ENCODE measurements at places on chromosomes 11 and 22.

- DNase-seq, result no peak
Observed at GRCh38 chr22:49564054-49564453, 263.6 kb downstream of the BRD1 start.

- no peak for DNase-seq
Observed at GRCh38 chr11:45091563-45092403, 54.7 kb upstream of the PRDM11 start.

- no peak for DNase-seq
Observed at GRCh38 chr11:130606781-130607511, 158.5 kb downstream of the ADAMTS15 start.

DNA sequence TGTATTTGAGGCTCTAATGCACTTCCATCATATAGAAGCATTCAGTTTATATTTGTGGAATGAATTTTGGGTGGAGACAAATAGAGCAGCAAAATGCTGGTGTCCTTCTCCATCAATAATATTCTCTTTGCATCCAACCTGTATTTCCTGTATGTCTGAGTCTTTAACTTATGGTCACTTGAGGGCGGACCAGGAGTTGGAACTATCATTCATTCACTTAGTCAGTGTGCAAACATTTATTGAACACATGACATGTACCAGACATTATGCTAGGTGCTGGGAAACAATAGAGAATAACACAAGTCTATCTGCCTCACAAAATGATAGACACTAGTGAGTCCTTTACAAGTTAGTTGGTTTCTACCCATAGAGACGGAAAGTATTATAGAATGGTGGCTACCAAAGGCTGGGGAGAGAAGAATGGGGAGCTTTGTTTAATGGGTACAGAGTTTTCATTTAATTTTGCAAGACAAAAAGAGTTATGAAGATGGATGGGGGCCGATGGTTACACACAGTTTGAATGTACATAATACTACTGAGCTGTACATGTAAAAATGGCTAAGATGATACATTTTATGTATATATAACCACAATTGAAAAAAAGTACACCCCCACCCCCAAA is 4.6 kb upstream of the TMEM123 start:
- no peak for DNase-seq

- DNase-seq, result no peak
Observed at GRCh38 chr22:39917197-39917643, 16.3 kb downstream of the GRAP2 start.

DNA sequence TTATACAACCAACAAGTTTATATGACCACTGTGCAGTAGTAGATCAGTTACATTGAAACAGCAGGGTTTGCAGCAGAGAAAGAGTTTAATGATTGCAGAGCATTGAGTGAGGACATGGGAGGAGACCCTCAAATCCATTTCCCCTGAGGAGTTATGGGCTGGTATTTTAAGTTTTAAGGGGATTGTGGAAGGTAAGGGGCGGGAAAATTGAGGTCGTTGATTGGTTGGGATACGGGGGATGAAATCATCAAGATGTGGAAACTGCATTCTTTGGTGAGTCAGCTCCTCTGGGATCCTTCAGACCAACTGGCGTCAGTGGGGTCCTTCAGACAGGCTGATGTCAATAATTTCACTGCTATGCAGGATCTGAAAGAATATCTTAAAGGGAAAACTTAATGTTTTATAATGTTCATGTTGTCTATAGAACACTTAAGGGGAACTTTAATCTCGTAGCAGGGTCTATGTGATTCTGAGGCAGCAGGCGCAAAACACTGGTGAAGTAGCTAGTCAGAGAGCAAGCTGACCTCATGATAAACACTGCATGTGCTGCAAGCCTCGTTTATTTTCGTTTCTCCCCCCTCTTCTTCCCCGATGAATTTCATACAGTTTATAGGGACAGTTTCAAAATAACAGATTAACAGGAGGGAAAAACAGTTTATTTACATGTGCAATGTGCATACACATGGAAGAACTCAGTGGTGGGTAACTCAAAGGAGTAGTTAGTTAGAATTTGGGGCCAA is 17.4 kb upstream of the BACE1-AS start:
- no peak for DNase-seq

DNA sequence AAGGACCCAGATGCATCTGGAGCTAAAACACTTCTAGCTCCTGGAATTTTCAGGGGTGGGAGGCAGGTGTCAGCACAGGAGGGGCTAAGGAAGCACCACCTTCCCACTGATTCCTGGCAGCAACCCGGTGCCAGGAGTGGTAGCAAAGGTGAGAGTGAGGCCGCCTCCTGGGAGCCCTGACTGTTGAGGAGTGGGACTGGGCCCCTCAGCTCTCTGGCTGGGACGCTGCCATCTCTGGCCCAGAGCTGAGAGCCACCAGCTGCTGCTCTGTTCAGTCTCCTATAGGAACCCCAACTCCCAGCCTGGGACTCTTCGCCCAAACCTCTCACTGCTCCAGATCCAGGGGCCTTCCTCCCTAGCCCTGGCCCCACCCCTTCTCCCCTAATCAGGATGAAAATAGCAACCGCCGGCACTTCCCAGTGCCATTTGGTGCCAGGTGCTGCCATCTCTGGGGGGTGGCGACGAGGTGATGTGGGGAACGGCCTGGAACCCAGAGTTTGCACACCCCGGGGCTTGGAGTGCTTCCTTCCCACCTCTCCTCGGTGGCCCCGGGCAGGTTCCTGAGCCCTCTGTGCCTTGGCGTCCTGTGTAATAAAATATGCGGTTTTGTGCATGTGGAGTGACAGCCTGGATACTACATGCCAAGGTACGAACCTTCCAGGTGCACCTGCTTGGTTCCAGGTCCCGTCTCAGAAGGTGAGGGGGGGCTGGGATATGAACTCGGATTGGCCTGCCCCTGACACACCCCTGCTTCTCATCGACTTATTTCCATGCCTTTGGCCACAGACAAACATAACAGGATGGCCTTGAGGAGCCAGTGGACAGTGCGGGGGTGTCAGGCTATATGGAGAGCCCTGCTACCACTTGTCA is 35.7 kb upstream of the CELSR1 start:
- DNase-seq, result no peak

DNA sequence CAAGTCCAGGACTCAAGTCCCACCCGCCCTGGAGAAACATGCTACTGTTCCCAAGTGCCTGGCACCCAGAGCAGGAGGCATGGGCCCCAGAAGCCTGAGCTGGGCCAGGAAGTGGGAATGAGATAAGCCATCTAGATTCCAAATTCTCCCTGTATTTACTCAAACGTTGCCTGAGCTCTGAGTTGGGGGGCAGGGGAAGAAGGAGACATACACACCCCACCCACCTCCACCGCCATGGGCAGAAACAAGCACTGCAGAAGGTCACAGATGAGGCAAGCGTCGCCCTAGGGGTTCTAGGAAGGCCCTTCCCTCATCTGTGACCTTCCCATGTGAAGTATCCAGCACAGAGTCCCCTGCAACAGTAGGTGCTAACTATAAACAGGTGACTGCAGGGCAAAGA is 54.0 kb downstream of the PLEKHA7 start:
- DNase-seq, result no peak

DNA sequence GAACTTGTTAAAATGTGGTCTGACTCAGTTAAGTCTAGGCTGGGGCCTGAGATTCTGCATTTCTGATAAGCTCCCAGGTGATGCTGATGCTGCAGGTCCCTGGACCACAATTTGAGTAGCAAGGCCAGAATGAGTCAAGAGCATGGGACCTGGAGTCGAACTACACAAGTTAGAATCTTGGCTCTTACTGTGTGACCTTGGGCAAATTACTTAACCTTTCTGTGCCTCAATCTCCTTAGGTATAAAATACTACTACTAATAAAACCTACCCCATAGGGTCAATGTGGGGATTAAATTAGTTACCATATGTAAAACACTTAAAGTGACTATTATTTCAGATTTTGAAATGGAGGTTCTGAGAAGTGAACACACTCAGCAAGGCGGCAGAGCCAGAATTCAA is 34.3 kb downstream of the GDPD5 start:
- no peak for DNase-seq

DNA sequence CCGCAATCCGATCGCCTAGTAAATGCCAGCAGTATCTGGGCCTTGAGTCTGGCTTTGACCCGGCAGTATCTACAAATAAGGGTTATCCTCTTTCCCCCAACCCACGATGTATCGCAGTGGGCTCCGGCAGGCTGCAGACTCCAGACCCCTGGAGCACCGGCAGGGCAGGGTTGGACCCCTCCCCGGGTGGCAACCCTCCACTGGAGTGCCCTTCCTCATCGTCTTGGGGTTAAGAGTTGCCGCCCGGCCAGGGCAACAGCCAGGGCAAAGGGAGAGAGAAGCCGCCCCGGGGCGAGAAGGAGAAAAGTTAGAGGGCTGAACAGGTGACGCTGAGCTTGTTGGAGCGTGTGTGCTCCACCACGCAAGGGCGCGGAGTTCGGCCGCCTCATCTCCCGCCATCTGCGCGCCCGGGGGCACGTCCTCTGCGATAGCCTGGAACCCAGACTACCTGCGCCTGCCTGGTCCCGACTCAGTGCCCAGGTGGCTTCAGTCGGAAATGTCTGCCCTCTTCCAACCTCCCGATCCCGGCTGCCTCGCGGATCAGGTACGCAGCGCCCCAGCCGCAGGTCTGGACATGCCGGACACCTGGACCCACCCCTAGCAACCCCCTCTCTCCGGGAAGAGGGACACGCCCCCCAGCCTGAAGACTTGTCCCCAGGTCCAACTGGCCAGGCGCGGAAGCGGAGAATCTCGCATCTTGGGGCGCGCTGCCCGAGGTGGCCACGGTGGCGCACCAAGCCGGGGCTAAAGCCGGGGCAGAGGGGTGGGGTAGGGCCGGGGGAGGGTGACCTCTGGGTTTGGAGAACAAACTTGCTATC is 1.2 kb downstream of the DSCAML1 start:
- DNase-seq, result no peak

DNA sequence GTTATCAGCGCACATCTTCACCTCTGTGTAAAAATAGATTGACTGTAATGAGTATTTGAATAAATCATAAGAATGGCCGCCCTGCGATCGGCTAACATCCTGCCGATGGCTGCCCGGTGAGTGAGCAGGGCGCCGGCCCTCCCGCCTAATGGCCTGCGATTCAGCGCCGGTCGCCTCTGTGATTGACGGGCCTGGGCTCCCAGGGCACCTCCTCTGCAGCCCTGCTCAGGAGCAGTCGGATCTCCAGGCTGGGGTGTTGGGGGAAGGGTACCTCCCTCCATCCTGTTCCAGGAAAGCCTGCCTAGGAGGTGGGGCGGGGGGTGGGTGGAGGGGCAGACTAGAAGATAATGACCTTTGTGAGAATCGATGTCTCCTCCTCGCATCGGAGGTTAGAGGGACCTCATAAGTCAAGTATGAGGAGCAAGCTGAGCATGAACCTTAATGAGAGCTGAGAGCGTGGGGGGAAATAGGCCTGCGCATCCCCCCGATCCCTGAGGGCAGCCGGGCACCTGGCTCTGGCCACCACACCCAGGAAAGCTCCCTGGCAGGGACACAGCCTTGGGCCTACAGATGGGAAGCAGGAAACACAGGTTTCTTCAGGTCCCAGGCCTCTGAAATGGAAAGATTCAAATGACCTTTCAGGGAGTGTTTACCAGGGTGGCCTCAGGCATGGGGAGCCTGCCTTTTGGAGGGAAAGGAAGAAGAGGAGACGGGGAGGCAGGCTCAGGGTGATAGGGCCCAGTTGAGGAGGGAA is 71.7 kb downstream of the PKNOX2 start:
- DNase-seq, result no peak

DNA sequence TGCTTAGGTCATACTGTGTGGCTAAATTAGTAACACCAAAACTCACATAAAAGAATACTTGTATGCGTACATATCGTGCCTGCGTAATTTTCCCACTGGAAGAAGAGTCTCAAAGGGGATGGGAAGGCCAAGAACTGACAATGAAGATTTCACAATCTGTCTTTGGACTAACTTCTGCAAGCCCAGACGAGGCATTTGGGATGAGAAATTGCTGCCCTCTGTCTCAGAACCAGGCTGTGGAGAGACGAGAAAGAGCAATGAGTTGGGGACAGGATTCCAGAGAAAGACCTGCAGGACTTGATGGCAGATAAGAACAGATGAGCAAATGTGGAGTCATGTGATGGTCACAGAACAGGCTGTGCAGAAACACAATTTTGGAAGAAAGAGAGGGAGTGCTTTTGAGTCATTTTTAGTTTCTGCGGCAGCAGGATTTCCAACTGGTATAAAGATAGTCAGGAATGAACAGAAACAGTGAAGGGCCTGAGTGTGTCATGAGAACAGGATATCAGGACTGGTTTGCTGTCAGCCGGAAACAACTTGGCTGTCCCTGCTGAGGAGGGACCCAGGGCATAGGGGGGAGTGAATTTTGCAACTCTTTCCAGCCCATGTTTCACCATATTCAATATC is 82.7 kb upstream of the CTSC start:
- DNase-seq, result no peak

GRCh38 chr22:23715806-23716375 is 25.1 kb downstream of the RGL4 start:
- DNase-seq, result no peak

DNA sequence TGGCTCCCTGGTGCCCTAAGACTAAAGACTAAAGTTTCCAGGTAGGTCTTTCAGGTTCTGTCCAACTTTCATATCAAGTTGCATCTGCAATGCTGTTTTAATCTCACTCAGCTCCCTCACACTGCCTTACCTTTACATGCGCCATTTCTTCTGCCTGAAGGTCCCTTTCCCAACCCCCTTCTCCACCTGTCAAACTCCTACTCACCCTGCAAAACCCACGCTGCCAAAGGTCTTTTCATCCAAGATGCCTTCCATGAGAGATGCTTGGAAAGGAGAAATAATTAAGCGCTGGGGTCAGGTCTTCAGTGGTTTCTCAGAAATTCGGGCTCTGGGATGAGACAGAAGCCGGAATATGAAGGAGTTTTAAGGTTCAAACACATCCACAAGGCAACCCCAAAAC is 95.1 kb downstream of the MN1 start:
- DNase-seq, result no peak

- DNase-seq, result no peak
Observed at GRCh38 chr22:50403701-50404101, 60.6 kb downstream of the PPP6R2 start.

GRCh38 chr22:39135092-39135896 is 17.2 kb downstream of the CBX7 start:
- no peak for DNase-seq

GRCh38 chr11:129787532-129788155 is 28.0 kb upstream of the TMEM45B start:
- DNase-seq, result no peak

DNA sequence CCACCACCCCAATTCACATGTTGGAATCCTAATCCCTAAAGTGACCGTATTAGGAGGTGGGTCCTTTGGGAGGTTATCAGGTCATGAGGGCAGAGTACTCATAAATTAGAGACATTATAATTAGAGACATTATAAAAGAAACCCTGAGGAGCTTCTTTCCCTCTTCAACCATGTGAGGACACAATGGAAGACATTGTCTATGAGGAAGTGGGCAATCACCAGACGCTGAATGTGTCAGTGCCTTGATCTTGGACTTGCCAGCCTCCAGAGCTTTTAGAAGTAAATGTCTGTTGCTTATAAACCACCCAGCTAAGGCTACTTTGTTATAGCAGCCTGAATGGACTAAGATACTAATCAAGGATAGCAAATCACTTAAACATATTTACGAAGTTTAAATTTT is 14.8 kb downstream of the GAB2 start:
- no peak for DNase-seq
